ENCODE measurements at places on chromosomes 3 and 15. TPM values are rescaled to one million over a fixed set of nuclear protein-coding genes. Genes with fewer than 3 reads are reported as not detected.

The CELF6 gene
- 2.2 TPM for total RNA-seq

The GOLGA6L4 gene
- 2.1 TPM for total RNA-seq

The KCNAB1 gene
- 0.58 TPM for total RNA-seq

The HDDC3 gene
- 13.5 TPM for total RNA-seq

The IGF2BP2 gene
- 17.6 TPM for total RNA-seq

The PTPRG gene
- 69.2 TPM for total RNA-seq

GRCh38 chr3:37499061-37499785, 324.8 kb upstream of the LRRFIP2 start:
- DNase-seq = no peak
- no peaks in the 10 kb centered on the region for H3K27me3 ChIP-seq
- H3K4me3 ChIP-seq = no peak overlapping the region
- H3K36me3 ChIP-seq = peaks cover 6% of the 10 kb centered on the region
- no peaks in the 10 kb centered on the region for H3K4me1 ChIP-seq

GRCh38 chr15:37625576-37625975, 308.9 kb upstream of the TMCO5A start:
- no peaks in the 10 kb centered on the region for H3K36me3 ChIP-seq
- H3K4me3 ChIP-seq = no peak overlapping the region
- H3K27ac ChIP-seq = no peak overlapping the region
- no peak for DNase-seq

GRCh38 chr3:180782195-180782984, 103.1 kb upstream of the CCDC39 start:
- no peak for DNase-seq
- no peak overlapping the region for H3K27ac ChIP-seq
- H3K27me3 ChIP-seq = no peaks in the 10 kb centered on the region
- no peaks in the 10 kb centered on the region for H3K4me1 ChIP-seq

- H3K36me3 ChIP-seq = no peaks in the 10 kb centered on the region
- H3K4me3 ChIP-seq = no peak overlapping the region
- DNase-seq = no peak
- no peaks in the 10 kb centered on the region for H3K4me1 ChIP-seq
- no peaks in the 10 kb centered on the region for H3K27me3 ChIP-seq
- H3K27ac ChIP-seq = no peak overlapping the region
Observed at GRCh38 chr15:83955806-83956265, 279.7 kb upstream of the GOLGA6L4 start.

DNA sequence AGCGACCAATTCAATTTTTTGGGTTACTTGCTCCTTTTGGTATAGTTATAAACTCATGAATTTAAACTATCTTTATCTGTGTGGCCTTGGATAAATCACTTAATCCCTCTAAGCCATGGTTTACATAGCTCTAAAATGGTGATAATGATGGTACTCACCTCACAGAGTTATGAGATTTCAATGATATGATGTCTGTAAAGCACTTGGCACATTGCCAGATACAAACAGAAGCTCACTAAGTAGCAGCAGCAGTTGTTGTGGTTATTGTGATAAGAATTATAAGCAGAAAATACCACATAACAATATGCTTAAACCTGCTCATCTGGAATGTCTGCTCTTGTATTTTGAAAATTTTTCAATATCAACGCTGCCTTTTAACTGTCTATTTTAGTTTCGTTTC, 185.1 kb upstream of the SNTN start:
- no peak overlapping the region for H3K4me3 ChIP-seq
- no peaks in the 10 kb centered on the region for H3K4me1 ChIP-seq
- no peak overlapping the region for H3K27ac ChIP-seq

DNA sequence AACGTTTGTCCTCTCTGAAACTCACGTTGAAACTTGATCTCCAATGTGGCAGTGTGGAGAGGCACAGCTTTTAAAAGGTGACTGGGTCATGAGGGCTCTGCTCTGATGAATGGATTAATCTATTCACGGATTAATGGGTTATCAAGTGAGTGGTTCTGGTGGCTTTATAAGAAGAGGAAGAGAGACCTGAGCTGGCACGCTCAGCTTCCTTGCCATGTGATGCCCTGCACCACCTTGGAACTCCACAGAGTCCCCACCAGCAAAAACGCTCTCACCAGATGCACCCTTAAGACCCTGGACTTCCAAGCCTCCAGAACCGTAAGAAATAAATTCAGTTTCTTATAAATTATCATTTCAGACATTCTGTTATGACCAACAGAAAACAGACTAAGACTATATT, 2.6 kb downstream of the PPP1R2 start:
- H3K27me3 ChIP-seq = peaks cover 8% of the 10 kb centered on the region
- DNase-seq = no peak
- no peak overlapping the region for H3K27ac ChIP-seq

DNA sequence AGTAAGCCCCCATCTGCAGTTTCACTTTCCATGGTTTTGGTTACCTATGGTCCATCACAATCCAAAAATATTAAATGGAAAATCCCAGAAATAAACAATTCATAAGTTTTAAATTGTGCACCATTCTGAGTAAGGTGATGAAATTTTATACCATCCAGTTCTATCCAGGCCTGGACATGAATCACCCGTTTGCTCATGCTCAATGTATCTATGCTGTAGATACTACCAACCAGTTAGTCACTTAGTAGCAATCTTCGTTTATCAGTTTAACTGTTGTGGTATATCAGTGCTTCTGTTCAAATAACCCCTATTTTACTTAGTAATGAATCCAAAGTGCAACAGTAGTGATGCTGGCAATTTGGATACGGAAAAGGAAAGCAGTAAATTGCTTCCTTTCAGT, 381.9 kb upstream of the AGTR1 start:
- no peak overlapping the region for H3K4me3 ChIP-seq
- no peaks in the 10 kb centered on the region for H3K4me1 ChIP-seq
- no peaks in the 10 kb centered on the region for H3K27me3 ChIP-seq
- no peak for DNase-seq
- H3K27ac ChIP-seq = no peak overlapping the region
- H3K36me3 ChIP-seq = no peaks in the 10 kb centered on the region

- H3K4me3 ChIP-seq = no peak overlapping the region
- H3K27me3 ChIP-seq = peaks cover 3% of the 10 kb centered on the region
- no peak for DNase-seq
- no peak overlapping the region for H3K27ac ChIP-seq
Observed at GRCh38 chr3:113227146-113227545, 15.8 kb downstream of the BOC start.

DNA sequence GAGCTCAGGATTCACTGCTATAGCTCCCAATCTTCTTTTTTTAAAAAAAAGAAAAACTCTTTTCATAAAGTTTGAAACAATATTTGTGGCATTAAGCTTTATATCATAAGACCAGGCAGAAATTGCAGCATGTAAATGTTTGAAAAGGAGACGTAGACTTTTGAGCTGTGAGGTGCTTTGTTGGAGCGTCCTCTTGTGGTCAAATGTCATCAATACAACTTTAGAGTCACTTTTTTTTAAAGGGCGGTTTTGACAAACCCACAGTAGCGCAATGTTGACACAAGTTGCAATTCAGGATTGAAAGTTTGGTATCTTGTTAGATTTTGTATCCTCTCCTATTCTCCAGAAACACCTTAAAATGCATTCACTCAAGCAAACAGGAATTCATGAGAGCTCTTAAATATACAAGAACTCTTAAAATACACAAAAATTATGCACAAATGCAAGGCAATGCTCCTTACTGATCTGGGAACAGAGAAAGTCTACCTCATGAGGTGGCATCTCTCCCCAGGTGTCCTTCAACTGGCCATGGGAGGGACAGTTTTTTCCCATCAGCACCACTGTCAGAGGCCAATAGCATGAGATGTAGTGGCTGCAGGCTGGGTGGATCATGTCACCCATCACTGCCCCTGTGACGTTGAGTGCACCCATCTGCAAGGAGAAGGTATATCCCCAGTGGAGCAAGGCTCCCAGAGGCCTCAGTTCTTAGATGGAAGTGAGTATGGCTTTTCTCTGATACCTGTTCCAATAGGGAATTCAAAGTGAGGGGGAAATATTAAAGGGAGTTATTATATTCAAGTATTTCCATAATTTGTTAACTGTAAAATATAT, 70.7 kb downstream of the ANXA2 start:
- H3K4me1 ChIP-seq = no peaks in the 10 kb centered on the region
- peaks cover 33% of the 10 kb centered on the region for H3K27me3 ChIP-seq
- H3K36me3 ChIP-seq = no peaks in the 10 kb centered on the region
- peak; percentile 75 for DNase-seq
- H3K27ac ChIP-seq = no peak overlapping the region
- H3K4me3 ChIP-seq = no peak overlapping the region

DNA sequence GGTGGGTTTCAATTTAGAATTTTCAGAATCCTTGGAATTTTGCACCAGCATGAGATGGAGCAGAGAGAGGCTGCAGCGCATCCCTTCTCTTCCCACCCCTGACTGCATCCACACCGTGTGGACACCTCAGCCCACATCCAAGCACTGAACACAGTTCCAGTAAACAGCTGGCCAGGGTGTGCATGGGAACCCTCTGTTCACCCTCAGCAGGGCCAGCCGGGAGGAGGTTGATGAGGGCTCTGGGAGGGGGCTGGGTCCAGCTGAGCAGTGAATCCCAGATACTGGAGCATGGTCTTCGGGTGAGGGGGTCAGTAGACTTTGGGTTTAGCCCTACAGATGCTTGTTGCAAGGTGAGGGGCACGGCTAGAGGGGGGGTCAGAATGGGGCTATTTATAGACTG, 85.8 kb downstream of the RPLP1 start:
- no peak overlapping the region for H3K27ac ChIP-seq
- DNase-seq = no peak
- H3K4me1 ChIP-seq = no peaks in the 10 kb centered on the region
- H3K4me3 ChIP-seq = no peak overlapping the region
- no peaks in the 10 kb centered on the region for H3K36me3 ChIP-seq

- no peak overlapping the region for H3K4me3 ChIP-seq
- no peaks in the 10 kb centered on the region for H3K36me3 ChIP-seq
- H3K27me3 ChIP-seq = peaks cover 18% of the 10 kb centered on the region
- H3K4me1 ChIP-seq = peaks cover 3% of the 10 kb centered on the region
- no peak for DNase-seq
Observed at GRCh38 chr3:193868590-193868989, 267.4 kb upstream of the HES1 start.

- peak; percentile 90 for DNase-seq
- H3K27me3 ChIP-seq = no peaks in the 10 kb centered on the region
- peaks cover 41% of the 10 kb centered on the region for H3K4me1 ChIP-seq
- peak overlapping the region; percentile 96 for H3K27ac ChIP-seq
- H3K36me3 ChIP-seq = no peaks in the 10 kb centered on the region
Observed at GRCh38 chr15:90869601-90870353, 1.4 kb downstream of the FURIN start.

DNA sequence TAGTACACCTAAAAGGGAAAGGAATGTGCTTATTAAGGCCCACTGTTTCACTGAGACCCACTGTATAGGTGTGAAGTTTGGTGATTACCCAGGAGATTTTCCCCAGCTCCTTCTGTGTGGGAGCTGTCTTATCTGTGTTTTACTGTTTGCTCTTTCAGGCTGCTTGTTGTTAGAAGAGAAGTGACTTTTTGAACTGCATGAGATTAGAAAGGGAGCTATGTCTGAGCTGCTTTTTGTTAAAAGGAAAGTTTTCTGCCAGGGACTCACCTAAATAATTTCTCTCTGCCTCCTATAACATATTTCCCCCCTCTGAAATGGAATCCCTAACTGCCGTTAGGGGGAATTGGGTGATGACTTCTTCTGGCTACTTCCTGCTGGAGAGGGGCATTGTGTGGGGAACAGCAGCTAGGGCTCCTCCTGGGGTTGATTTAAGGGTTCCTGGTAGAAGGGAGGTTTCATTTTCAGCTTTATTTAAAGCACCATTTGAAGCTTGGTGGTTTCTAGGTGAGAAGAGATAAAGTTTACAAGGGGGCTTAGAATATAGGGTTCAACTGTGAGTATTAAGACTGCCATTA, 77.1 kb upstream of the ATP11B start:
- DNase-seq = no peak
- no peaks in the 10 kb centered on the region for H3K36me3 ChIP-seq
- H3K27me3 ChIP-seq = no peaks in the 10 kb centered on the region
- no peaks in the 10 kb centered on the region for H3K4me1 ChIP-seq
